ENCODE measurements at places on chromosomes 3 and 15.
A peak's percentile ranks its signal among the peaks of the same experiment; 100 is the strongest.

- H3K4me1 ChIP-seq, result peaks cover 20% of the 10 kb centered on the region
- no peak overlapping the region for H3K4me3 ChIP-seq
- H3K27ac ChIP-seq, result no peak overlapping the region
- no peak for DNase-seq
- H3K27me3 ChIP-seq, result no peaks in the 10 kb centered on the region
These were observed 8.4 kb downstream of the ABHD2 start for GRCh38 chr15:89096664-89097063.

- H3K27me3 ChIP-seq, result no peaks in the 10 kb centered on the region
- H3K4me3 ChIP-seq, result no peak overlapping the region
- H3K4me1 ChIP-seq, result peaks cover 29% of the 10 kb centered on the region
- H3K27ac ChIP-seq, result no peak overlapping the region
- DNase-seq, result no peak
- H3K36me3 ChIP-seq, result peaks cover 3% of the 10 kb centered on the region
These were observed 604.9 kb upstream of the KCNMB2 start for GRCh38 chr3:177931346-177931745.

GRCh38 chr3:48180021-48180420 lies 8.2 kb downstream of the CDC25A start:
- peaks cover 12% of the 10 kb centered on the region for H3K4me1 ChIP-seq
- no peak for DNase-seq
- no peak overlapping the region for H3K4me3 ChIP-seq
- no peak overlapping the region for H3K27ac ChIP-seq

DNA sequence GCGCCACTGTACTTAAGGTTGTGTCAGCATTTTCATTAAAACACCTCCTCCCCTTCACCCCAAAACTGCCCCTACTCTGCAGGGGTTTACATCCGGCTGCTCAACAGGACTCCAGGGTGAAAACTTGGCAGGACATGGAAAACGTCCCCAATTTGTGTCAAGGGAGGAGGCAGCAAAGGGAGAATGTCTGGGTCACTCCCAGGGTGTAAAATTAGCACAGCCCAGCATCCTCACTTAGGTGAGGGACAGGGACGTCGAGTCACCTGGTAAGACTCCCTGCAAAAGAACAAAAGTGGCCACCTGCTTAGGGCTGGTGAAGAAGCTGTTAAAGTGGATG lies 532.3 kb downstream of the FOXP1 start:
- no peaks in the 10 kb centered on the region for H3K36me3 ChIP-seq
- H3K27me3 ChIP-seq, result no peaks in the 10 kb centered on the region
- peak overlapping the region; percentile 1 for H3K4me3 ChIP-seq
- DNase-seq, result no peak

DNA sequence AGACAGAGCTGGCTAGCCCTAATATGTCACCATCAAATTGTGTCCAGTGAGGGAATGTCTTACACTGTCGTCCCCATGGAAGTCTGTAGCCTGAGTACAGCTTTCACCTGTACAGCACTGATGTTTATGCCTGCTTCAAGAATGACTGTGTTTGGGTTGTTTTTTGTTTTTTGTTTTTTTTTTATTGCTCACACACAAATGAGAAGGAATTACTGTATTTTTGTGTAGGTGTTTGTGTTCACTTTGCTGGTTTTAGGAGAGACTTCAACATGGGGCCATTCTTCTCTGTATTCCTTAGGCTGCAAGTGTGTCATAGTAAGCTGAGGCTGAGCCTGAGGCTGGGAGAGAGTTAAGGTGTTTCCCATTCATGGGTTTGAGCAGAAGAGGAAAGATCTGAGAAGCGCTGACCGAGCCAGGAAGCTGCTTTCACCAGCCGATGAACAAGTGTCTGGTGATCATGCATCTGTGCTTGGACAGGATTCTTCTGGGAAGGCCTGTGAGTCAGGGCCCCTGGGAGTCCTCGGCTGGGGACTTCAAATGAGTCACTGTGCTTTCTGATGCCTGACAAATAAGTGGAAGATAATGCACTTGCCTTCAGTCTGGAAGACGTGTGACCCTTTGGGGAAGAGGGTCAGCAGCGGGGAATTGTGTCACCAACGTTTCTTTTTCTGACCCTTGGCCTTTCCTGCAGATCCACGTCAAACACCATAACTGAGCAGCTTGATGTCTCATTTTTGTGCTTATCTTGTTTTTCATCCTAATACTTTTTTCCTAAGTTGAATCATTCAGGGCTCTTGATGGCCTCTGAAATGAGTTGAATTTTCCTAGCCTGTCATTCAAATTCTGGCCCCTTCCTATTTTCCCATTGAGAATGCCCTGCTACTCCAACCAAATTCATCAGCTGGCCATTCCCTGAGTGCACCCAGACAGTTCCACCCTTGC lies 36.7 kb upstream of the ZBTB38 start:
- H3K4me1 ChIP-seq, result peaks cover 39% of the 10 kb centered on the region
- no peaks in the 10 kb centered on the region for H3K36me3 ChIP-seq
- H3K27me3 ChIP-seq, result no peaks in the 10 kb centered on the region
- H3K4me3 ChIP-seq, result peak overlapping the region; percentile 3

DNA sequence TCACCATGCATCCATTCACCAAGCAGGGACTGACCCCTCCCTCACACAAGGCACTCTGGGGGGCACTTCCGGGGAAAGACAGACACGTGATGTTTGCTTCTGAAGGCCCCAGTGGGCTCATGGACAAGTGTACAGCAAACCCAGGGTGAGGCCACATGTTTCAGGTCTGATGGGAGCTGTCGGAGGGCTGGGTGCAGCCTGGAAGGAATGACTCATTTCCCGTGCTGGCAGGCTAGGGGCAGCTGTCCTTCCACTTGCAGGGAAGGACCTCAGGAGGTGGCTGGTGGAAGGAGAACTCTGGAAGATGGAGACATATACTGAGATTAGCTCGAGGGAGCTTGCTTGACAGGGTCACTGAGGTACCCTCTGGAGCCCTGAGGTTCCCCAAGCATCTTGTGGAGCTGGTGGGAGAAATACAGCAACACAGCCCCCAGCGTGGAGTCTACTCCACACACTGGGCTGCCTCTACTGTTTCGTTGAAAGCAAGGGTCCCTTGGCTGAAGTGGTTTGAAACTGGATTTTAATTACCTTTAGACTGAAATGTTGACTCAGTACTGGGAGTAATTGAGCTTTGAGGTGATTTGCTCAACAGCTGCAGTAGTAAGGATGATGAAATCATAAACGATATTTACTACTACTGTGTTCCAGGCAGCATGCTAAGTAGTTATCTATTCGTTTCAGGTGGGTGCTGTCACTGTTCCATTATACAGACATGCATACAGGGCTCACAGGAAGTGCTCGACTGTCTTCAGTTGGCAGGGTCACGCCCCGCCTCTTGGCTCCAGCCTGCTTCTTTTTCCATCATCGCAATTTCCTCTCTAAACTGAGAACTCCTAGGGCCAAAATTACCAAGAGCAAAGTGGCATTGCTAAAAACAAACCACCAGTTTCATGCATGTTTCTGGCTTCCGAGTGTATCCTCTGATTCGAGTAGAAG lies 230.4 kb downstream of the ADAMTS17 start:
- no peak for DNase-seq
- peak overlapping the region; percentile 94 for H3K27ac ChIP-seq
- H3K27me3 ChIP-seq, result no peaks in the 10 kb centered on the region
- peak overlapping the region; percentile 54 for H3K4me3 ChIP-seq
- H3K36me3 ChIP-seq, result peaks cover 2% of the 10 kb centered on the region
- peaks cover 65% of the 10 kb centered on the region for H3K4me1 ChIP-seq

Measured in neural crest cell (in vitro differentiated cells).